ENCODE measurements at places on chromosomes 6 and 20. TPM values are rescaled to one million over a fixed set of nuclear protein-coding genes. Genes with fewer than 3 reads are reported as not detected.

HTR1E gene
- total RNA-seq: not detected

C20orf144 gene
- total RNA-seq: not detected

OR2H1 gene
- not detected for total RNA-seq

SAMD5 gene
- total RNA-seq: 2.7 TPM

CFAP61 gene
- not detected for total RNA-seq

ECT2L gene
- not detected for total RNA-seq

GGT7 gene
- total RNA-seq: 1.5 TPM

FOXA2 gene
- total RNA-seq: 0.33 TPM
